Cerebellar cortex (tissue), 1 donor: ENCODE measurements at places on chromosomes 13 and 19.
A peak's percentile ranks its signal among the peaks of the same experiment; 100 is the strongest.

GRCh38 chr19:56663931-56664500, 7.5 kb downstream of the ZNF835 start:
- DNase-seq, result no peak

DNA sequence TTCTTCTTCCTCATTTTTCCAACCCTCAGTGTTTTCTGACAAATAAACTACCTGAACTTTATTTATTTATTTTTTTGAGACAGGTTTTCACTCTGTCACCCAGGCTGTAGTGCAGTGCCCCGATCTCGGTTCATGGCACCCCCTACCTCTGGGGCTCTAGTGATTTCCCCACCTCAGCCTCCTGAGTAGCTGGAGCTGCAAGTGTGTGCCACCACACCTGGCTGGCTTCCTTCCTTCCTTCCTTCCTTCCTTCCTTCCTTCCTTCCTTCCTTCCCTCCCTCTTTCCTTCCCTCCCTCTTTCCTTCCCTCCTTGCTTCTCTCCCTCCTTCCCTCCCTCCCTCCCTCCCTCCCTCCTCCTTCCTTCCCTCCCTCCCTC, 32.3 kb downstream of the KCTD4 start:
- DNase-seq, result no peak

- DNase-seq, result no peak
These were observed 913.2 kb upstream of the GPC6 start for GRCh38 chr13:92313382-92313781.

- DNase-seq, result no peak
These were observed 30.1 kb downstream of the KLF12 start for GRCh38 chr13:74103970-74104555.

GRCh38 chr19:6459262-6460098, at the start of gene SLC25A23:
SLC25A23 (minus strand) TSS chr19:6459792; CDS start chr19:6459628, 164 bp downstream.
- DNase-seq, result peak; percentile 78

- no peak for DNase-seq
These were observed 496.2 kb downstream of the COG6 start for GRCh38 chr13:40151673-40152072.

GRCh38 chr19:40341601-40342482, 6.4 kb downstream of the C19orf47 start:
- no peak for DNase-seq

DNA sequence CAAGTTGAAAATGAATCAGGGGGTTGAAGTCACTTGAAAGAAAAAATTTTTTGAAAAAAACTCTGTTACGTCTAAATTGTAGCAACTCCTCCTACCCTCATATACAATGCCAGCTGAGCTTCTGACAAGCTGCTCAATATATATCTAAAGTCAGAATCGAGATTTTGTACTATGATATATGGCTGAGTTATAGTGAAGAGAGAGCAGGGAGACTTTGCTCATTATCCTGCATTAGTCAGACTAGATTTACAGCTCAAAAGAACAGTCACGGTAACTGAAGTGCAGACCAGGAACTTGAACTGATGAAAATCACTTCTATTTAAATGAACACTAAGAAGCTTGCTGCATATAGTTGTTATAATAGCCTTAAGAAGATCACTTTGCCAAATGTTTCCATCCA, 153.1 kb downstream of the LACC1 start:
- no peak for DNase-seq

DNA sequence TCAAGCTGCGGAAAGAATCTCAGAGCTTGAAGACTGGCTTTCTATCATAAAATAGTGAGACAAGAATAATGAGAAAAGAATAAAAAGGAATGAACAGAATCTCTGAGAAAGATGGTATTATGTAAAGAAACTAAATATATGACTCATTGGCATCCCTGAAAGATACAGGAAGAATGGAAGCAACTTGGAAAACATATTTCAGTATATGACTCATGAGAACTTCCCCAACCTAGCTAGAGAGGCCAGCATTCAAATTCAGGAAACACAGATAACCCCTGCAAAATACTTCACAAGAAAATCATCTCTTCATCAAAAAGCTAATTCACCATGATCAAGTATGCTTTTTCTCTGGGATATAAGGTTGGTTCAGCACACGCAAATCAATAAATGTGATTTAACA, 2318.0 kb downstream of the PCDH9 start:
- DNase-seq, result no peak
